Daoy (cell line): ENCODE measurements at places on chromosomes 5 and 9. TPM values are rescaled to one million over a fixed set of nuclear protein-coding genes. Genes with fewer than 3 reads are reported as not detected.
A peak's percentile ranks its signal among the peaks of the same experiment; 100 is the strongest.

DNA sequence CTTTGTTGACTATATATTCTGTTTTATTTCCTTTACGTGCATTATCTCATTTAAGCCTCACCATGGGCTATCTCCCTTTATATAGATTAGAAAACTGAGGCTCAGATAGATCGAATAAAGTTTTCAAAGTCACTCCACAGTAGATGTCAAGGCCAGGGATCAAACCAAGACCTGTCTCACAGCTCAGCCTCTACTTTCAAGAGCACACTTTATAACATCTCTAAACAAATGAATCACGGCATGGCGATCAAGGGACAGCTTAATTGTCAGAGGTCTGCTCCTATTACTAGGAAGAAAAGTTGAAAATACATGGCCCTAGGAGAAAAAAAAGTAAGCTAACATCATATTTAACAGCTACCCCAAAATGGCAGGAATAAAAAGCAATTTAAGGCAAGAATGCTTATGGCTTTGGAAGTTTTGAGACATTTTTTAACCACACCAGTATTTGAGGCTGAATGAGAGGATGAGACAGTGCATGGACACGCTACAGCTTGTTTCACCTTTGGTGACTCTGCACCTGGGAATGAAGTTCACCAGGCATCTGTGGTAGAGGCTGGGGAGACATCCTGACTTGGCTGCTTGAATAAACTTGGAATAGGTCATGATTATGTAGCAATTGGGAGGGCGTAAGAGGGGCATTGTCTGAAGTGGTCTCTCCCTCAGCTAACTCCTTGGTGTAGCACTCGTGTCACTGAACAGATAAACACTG, 486.8 kb upstream of the WWC1 start:
- no peak for DNase-seq

- no peak for DNase-seq
Measured at GRCh38 chr9:21324047-21324446, 11.2 kb downstream of the KLHL9 start.

DNA sequence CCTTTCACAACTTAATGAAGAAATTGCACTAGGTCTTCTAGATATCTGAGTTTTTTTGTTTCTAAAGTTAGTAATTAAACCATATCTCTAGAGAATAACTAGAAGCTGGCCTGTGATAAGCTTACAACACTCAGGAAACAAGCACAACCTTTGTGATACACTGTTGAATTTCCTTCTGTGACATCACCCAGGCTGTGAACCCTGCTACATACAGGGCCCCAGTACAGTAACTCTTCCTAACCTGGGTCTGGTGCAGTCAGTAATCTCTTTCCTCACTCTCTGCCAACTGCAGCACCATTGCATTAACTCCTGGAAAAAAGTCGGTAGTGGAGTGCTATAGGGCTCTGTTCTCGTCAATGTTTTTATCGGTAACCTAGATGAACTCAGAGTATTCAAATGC, 10.6 kb upstream of the IGFBPL1 start:
- no peak for DNase-seq

GRCh38 chr9:127785023-127785932, 556 bp upstream of the CDK9 start:
- DNase-seq: peak; percentile 91

GRCh38 chr5:149550594-149551226, 529 bp downstream of the CSNK1A1 start:
- DNase-seq: peak; percentile 26

- DNase-seq: no peak
Measured at GRCh38 chr5:179542170-179542569, 8.2 kb upstream of the RUFY1 start.

GRCh38 chr9:34380511-34381315, 4.0 kb upstream of the MYORG start:
- peak; percentile 81 for DNase-seq

- no peak for DNase-seq
Measured at GRCh38 chr5:76861612-76862011, 11.8 kb downstream of the S100Z start.

DNA sequence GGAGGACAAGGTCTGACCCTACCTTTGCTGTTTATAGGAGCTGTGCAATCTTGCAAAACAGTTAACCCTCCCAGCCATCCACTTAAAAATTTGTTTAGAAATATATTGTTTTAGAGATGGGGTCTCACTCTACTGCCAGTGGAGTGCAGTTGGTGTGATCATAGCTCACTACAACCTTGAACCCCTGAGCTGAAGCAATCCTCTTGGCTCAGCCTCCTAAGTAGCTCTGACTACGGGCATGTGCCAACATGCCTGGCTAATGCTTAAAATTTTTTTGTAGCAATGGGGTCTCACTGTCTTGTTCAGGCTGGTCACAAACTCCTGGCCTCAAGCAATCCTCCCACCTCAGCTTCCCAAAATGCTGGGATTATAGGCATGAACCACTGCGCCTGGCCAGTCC, 120.2 kb upstream of the PJA2 start:
- no peak for DNase-seq

DNA sequence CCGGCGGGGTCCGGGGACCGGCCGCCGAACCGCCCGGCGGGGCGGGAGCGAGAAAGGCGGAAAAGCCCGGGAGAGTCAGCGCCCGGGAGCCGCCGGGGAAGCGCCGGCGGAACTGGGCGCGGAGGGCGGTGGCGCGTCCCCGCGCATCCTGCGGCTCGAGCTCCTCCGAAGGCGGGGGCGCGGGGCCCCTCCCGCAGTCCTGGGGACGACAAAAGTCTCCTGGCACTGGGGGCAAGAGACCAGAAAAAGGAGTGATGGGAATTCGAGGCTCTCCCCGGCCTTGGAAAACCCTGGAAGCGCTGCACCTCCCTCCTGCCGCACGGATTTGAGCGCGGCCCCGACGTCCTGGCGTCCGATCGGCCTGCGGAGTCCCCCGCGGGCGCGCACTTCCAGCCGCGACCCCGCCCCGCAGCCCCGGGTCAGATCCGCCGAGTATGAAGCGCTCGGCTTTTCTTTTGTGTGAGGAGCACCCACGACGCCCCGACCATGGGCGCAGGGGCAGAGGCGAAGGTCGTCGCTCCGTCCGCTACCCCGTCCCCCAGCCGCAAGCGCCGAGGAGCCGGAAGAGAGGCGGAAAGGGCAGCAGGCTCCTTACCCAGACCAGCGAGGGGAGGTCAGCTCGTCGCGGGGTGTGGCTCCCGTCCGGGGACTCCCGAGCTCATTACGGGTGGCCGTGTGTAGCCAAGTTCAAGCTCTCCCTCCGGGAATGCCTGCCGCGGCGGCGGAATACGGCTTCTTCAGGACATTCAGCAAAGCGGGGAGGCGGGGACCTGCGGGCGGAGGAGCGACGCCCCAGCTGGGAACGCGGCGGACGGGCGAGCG, at the start of gene EPB41L4A:
EPB41L4A (minus strand) TSS at position 114 of the 822 bp plus-strand sequence. CDS start 238 bp downstream, outside the sequence.
- peak; percentile 75 for DNase-seq

Gene FAM221B
- not detected in 2 replicates for total RNA-seq

Gene DMRT3
- not detected in 2 replicates for total RNA-seq

Gene IRGM
- 0.51 TPM in 1 of 2 replicates, not detected in the other for total RNA-seq

Gene LVRN
- total RNA-seq: 0.06 TPM in 1 of 2 replicates, not detected in the other

Gene CARTPT
- total RNA-seq: not detected in 2 replicates
